ENCODE measurements at places on chromosomes 16 and 17.

DNA sequence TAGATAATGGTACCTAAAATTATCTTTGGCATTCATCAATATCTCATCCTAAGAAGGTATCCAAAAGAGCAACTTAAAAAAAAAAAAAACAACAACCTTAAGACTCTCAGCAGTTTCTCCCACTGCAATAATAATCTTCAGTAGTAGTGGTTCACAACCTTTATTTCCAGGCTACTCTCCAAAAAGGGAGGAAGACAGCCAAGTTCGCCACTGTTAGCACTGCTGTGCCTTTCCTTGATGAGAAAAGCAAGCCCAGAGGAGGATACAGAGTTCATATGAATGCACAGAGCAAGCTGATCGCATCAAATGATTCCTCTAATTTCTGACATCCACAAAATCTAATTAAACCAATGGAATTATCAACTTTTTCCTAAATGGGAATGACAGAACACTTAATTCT is 199.4 kb downstream of the AATF start:
- no peak for DNase-seq

- no peak for DNase-seq
Measured at GRCh38 chr16:2238838-2239675, 2.8 kb downstream of the DNASE1L2 start.

DNA sequence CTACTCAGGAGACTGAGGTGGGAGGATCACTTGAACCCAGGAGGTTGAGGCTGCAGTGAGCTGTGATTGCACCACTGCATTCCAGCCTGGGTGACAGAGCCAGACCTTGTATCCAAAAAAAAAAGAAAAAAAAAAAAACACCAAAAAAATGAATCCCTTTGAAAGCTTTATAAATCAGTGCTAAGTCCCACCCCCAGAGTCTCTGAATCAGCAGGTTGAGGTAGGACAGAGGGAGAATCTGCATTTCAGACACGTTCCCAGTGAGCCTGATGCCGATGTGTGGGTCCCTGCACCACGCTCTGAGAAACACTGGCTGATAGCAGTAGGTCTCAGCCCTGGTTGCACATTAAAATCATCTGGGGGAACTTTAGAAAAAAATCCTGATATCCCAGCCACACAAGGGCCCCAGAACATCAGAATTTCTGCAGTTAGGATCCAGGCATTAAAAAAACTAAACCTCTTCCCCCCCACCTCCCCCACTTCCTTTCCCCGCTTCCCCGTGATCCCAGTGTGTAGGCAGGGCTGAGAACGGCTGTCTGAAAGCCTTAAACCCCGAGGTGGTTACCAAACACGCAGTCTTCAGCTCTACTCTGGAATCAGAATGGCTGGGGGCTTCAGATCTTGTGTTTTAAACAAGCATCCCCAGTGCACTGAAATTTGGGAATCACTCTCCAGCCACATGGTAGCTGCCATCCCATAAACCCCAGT is 27.3 kb upstream of the GPRC5B start:
- DNase-seq, result no peak

DNA sequence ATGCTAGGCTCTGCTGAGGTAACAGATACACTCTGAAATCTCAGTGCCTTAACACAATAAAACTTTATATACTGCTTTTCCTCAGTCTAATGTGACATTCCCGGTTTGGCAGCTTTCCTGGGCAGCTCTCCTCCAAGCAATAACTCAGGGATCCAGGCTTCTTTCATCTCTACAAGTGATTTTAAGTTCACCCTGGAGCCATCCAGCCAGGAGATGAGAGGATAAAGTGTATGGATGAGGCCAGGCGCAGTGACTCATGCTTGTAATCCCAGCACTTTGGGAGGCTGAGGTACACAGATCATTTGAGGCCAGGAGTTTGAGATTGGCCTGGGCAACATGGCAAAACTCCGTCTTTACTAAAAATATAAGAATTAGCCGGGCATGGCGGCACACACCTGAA is 147.2 kb downstream of the UTP18 start:
- DNase-seq, result no peak

DNA sequence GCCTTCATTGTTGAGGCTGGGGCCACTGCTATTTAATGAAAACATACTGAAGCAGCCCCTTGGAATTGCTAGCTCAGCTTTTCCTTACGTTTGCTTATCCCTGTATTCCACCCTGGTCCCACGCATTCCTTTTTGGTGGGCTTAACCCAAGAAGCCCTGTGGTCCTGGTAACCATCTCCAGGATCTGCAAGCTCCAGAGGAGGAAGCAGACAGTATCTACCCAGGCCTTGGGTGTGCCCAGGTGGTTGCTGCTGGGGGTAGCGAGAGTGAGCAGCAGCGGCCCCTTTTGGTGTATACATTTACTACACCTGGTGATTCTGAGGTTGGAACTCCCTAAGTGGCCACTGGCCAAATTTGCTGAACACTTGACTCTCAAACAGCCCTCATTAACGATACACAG is 97.7 kb downstream of the CBLN1 start:
- no peak for DNase-seq

GRCh38 chr17:79915850-79916430 is 76.7 kb upstream of the CBX4 start:
- DNase-seq, result no peak

DNA sequence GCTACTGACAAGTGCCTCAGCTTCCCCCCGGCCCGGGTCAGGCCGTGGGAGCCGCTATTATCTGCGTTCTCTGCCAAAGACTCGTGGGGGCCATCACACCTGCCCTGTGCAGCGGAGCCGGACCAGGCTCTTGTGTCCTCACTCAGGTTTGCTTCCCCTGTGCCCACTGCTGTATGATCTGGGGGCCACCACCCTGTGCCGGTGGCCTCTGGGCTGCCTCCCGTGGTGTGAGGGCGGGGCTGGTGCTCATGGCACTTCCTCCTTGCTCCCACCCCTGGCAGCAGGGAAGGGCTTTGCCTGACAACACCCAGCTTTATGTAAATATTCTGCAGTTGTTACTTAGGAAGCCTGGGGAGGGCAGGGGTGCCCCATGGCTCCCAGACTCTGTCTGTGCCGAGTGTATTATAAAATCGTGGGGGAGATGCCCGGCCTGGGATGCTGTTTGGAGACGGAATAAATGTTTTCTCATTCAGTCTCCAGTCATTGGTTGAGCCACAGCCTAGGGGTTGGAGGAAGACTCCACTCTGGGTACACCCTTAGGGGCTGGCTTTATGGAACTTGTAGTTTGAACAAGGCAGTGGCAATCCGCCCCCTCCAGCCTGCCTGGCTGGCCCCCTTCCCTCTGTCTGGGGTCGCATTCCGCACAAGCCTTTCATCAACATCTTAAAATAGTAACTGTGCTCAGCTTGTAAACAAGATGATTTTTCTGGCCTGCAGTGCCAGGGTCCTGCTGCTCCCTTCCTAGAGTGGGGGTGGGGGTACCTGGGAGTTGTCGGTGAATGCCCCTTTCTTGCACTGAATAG is 4.1 kb downstream of the SYNGR2 start:
- no peak for DNase-seq

DNA sequence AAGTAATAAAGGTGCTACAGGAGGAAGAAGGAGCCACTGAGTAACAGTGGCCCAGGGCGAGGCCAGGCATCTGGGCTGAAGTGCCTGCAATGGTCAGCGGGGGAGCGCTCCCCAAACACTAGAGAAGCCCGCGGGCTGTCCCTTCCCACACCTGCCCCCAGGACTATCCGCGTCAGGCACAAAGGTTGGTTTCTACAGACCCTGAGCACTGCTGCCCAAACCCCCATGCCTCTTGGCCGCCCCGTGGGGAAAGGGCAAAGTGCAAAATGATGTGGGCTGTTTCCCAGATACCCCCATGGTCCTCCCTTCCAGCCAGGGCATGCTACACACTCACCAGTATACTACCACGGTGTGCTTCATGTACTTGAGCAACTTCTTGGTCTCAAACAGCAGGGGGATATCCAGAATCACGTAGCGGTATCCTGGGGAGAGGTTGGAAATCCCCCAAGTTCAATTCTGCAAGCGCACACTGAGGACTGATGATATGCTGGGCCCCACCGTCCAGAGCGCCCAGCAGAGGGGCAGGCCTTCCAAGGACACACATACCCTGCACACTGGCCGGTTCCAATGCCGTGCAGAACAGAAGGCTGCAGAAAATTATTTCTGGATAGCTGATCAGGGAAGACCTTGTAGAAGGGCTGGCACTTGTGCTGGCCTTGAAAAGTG is 21.5 kb downstream of the DCAKD start:
- DNase-seq, result no peak

DNA sequence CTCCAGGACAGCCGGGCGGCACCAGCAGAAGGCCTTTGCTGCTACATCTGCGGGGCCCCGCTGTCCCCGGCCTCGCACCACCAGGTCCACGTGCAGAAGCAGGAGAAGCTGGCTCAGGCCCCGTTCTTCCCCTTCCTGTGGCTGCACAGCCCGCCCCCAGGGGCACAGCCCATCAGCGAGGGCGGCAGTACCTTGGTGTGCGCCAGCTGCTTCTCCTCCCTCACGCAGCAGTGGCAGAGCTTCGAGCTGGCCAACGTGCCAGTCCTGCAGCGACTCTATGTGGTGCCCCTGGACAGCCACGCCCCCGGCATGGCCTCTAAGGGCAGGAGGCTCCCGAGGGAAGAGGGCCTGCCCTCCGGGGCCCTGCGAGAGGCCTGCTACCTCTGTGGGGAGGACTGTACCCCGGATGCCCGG is 58.3 kb upstream of the CIBAR2 start:
- DNase-seq, result no peak

GRCh38 chr17:78821961-78822360 is 18.7 kb downstream of the USP36 start:
- DNase-seq, result no peak

GRCh38 chr17:31880311-31880710 is 21.2 kb downstream of the UTP6 start:
- no peak for DNase-seq

DNA sequence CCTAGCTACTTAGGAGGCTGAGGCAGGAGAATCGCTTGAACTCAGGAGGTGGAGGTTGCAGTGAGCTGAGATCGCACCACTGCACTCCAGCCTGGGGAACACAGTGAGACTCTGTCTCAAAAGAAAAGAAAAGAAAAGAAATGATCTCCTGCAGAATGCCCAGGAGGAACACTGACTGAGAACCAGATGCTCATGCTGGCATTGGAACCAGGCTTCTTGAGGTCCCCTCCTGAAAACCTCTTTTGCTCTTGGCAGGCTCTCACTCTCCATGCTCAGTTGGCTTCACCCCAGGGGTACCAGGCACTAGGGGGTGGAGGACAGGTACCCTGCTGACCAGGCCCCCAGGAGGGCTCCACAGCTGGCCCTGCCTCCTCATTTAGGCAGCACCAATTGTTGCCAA is 8.5 kb upstream of the TNFRSF17 start:
- no peak for DNase-seq

DNA sequence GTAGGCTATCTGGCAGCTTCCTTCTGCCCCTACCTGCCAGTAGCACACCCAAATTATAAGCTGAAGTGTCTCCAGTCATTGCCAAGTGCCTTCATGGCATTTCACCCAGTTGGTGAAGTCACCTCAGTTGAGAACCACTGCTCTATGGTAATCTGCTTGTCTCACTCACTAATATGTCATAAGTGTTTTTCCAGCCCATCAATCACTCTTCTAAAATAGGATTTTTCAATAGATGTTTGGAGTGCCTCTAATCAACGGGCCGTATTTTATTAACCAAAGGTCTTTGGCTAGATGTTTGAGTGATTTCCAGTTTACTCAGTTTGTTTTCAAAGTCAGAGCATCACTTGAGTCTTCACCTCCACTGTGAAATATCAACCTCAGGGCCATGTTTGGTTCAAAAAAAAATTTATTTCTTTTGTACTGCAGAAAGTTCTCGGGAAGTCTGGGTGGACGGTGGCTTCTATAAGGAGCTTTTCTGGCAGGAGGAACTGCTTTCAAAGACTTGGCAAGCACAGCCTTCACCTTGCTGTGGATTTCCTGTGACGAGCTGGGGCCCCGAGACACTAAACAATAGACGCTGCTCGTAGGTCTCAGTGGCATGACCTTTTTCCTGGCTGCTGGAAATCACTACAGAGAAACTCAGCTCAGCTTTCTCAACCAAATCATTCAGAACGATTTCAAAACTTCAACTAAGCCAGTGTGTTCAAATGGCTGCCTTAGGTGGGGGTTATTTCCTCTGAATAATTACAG is 95.2 kb upstream of the FOXF1 start:
- DNase-seq, result no peak

- peak; percentile 88 for DNase-seq
Measured at GRCh38 chr17:83199500-83200201, 120.2 kb downstream of the METRNL start.

DNA sequence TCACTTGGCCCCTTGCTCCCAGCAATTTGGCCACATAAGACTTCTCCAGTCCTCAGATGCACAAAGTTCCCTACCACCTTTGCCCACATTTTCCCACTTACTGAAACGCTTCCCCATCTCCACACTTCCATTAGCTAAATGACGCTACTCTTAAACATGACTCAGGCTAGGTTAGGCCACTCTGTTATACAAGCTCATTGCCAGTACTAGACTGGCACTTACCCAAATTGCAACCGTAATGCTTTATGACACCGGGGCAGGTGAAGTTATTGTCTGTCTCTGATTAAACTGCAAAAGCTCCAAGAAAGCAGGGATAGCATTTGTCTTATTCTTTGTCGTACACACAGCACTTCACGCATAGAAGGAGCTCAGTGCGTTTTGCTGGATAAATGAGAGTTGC is 29.2 kb downstream of the ASPA start:
- no peak for DNase-seq

- no peak for DNase-seq
Measured at GRCh38 chr17:2598166-2598565, 4.7 kb downstream of the PAFAH1B1 start.

DNA sequence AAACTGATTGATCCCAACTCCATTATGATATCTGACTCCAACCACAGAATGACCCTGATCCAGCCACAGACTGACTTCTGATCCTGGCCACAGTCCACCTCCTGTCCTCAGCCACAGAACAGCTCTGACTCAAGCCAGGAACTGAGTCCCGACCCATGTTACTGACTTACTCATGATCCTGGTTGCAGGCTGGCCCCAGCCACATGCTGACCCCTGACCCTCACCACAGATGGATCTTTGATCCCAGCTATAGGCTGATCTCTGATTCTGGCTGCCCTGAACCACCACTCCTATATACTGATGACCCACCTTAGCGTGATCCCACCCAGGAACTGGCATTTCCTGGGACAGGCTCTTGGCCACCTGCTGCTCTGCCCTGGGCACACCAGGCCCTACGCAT is 32.2 kb upstream of the IL21R start:
- DNase-seq, result no peak

GRCh38 chr16:57266531-57267260 is 17.8 kb downstream of the PLLP start:
- DNase-seq, result no peak

GRCh38 chr16:51573191-51573590 is 422.1 kb upstream of the SALL1 start:
- no peak for DNase-seq

DNA sequence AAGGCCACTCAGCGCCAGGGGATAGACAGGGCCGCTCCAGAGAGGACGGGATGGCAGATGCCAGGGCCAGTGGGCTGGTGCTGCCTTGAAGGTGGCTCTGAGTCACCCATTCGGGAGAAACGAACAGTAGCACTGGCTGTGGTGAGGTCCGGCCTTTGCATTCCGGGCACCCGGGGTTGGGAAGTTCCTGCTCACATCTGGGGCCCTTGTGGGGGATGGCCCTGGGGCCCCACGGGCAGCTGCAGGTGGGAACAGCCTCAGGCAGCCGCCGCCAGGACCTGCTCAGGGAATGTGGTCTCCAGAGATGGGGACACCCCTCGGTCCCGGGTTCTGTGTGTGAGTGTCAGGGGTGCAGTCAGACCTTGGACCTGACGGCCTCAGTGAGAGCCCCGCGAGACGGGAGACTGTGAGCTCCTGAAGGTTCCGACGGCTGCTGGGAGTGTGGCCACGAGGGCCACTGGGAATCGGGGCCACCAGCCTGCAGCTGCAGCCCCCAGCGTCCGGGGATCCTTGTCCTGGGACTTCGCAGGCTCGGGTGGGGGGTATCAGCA is 1.4 kb downstream of the CBFA2T3 start:
- DNase-seq, result no peak
